Lower lobe of right lung (tissue), 2 donors: ENCODE measurements at places on chromosomes 3 and 15.

- DNase-seq: no peak
These were observed 665.9 kb downstream of the SQOR start for GRCh38 chr15:46300716-46301115.

DNA sequence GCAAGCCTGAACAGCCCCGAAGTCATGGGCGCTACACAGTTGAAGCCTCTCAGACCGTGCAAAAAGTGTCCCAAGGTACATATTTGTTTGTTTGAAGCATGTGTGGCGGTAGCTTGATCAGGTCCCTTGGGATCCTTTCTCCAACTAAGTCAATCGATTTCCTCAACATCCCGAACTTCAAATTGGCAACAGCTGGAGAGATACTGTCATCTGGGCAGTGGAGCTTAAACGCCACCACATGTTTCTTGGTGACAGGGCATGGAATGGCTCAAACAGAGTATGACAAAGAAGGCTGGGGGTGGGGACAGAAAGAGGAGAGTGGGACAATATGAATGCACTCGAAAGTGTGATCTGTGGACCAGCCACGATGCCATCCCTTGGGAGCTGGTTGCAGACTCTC is 84.9 kb upstream of the PSMD6 start:
- no peak for DNase-seq

GRCh38 chr3:154976072-154976983 is 103.8 kb upstream of the MME start:
- no peak for DNase-seq

DNA sequence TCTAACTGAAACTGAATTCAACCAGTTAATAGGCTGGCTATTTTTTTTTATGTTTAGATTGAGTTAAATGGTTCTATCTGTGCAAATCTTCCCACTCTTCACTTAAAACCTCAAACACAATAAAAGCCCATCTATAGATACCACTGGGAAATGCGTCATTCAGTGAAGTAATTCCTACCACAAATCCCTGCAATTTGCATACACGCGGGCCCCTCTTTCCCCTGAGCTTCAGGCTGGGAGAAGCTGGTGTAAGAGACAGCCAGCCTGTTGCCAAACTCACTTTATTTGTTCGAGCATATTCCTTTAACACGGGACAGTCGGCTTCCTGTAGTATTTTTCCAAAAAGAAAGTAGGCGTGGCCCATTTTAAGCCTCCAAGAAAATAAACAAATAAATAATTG is 26.0 kb upstream of the MCTP2 start:
- no peak for DNase-seq

DNA sequence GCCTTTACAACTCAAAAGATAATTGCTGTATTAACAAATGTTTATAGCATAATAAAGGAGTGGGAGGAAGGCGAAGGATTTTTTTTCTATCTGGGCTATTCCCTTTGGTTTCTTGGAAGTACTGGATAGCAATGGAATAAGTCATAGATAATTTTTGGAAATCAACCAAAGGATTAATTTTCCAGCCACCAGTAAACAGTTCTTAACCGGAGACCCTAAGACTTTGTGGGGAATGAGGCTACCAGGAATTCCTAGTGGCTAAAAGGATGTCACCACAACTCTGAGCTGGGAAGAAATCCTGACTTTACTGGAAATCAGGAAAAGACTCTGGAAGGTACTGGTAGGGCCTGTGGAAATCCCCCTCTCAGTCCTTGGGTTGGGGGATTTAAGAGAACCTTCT is 138.4 kb upstream of the RARB start:
- DNase-seq: no peak

GRCh38 chr3:170244576-170244975 is 22.4 kb downstream of the PRKCI start:
- DNase-seq: no peak

DNA sequence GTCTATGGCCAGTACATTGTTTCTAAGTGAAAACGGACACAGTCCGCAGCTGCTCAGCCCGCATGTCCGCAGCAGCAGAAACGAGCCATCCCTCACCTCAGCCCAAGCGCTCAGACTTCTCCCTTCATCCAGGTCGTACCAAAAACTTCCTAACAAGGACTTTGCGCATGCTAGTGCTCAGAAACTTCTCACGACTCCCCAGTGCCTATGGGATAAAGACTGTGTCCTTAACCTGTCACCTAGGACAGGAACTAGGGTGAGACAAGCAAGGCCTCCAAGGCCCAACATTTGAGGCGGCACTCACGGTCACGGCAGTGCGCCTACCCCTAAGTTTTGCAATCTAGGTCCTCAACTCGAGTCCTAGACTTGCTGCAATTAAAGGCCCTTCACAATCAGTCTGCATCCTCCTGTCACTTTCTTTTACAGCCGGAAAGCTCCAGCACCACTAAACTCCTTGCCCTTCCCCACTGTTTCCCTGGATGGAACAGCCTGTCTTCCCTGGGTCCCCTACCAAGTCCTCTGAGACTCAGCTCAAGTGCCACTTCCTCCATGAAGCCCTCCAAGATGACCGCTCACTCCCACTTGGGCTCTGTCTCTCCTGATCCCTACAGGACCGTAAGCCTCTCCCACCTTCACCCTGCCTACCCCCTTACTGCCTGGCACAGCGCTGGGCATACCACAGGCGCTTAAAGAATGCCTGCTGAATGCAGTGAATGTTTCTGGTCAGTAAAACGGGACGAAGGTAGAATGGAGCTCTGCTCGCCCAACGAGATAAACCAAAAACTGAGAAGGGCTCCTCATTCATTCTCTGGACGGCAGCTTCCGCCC is 1.2 kb downstream of the CLN6 start:
- DNase-seq: no peak
